ENCODE measurements at places on chromosomes 12 and 14.

DNA sequence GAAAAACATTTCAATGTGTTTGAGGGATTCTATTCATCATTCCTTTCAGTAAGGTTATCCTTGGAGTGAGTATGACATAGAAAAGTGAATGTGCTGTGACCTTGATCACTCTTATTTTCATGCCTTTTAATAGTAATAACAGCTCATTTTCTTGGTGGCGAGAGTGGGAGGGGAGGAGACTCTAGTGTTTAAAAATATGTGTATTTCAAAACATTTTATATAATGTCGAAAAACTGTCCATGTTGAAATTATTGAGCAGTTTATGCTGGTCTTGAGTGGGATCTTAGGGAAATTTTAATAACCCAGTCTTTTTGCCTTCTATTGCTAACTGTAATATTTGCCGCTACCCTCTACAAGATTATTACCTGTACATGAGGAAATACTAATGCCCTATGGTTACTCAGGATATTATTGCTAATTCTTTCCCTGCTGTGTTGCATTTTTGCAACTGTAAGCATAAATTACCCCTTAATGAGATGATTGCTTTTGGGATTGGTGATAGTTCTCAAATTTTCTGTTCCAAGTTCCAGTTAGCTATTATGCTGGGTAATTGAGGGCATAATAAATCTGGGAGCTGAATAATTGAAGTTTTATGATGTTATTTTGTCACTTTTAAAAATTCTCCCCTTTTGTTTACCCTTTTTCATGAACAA lies 21.9 kb downstream of the ATF7IP start:
- DNase-seq, result no peak

- DNase-seq, result no peak
These were observed 22.5 kb downstream of the EML1 start for GRCh38 chr14:99815696-99816095.

DNA sequence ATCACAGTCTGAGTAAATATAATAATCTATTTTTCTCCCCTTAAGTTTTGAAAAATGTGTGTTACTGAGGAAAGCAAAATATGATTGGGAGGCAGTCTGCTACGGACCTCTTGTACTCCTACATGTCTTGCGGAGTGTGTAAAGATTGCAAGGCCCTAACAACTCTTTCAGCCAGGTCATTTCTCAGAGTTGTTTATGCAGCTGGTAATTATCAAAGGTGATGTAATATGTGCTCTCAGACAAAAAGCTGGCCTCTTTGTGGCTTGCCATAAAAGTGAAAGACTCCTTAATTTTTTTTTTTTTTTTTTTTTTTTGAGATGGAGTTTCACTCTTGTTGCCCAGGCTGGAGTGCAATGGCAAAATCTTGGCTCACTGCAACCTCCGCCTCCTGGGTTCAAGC lies 40.5 kb upstream of the MON2 start:
- DNase-seq, result no peak

DNA sequence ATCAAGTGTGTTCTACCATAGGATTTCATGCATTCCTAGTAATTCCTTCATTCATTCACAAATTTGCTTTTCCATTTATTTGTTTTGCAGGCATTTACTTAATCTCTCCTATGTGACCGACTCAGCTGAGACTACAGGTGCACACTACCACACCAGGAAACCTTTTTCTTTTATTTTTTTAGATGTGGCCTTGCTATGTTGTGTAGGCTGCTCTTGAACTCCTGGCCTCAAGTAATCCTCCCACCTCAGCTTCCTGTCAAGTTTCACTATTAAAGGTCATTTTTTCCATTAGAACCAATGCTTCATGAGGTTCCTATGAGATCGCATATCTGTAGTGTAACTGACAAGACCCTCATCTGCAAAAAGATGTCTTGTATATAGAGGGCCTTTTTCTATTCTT lies 1218.7 kb downstream of the VRK1 start:
- DNase-seq, result no peak

GRCh38 chr12:77998236-77998786 lies 167.6 kb downstream of the NAV3 start:
- DNase-seq, result no peak

GRCh38 chr12:28602786-28603185 lies 412.5 kb downstream of the CCDC91 start:
- no peak for DNase-seq

- no peak for DNase-seq
These were observed 89.4 kb downstream of the NT5DC3 start for GRCh38 chr12:103751600-103751999.

DNA sequence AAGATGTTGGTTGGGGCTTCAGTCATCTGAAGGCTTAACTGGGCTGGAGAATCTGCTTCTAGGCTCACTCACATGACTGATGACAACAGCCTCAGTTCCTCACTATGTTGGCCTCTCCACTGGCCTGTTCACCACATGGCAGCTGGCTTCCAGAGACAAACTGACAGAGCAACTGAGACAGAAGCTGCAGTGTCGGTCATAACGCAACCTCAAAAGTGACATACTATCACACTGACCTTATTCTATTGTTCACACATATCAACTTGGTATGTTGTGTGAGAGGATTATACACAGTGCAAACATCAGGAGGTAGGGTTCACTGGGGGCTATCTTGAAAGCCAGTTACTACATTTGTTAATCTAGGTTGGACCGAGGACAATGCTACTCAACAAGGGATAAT lies 92.9 kb downstream of the PAWR start:
- DNase-seq, result no peak

DNA sequence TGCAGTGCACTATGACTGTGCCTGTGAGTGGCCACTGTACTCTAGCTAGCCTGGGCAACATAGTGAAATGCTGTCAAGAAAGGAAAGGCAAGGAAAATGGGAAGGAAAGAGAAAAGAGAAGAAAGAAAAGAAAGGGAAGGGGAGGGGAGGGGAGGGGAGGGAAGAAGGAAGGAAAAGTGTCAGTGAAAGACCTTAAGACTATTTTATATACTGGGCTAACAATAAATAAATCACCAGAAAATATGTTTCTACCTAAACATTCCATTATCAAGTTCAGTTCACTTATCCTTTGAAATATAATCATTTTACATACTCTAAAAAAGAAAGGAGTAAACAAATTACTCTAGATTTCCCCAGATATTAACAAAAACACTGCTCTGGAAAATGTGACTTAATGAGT lies 22.1 kb downstream of the COCH start:
- DNase-seq, result no peak

DNA sequence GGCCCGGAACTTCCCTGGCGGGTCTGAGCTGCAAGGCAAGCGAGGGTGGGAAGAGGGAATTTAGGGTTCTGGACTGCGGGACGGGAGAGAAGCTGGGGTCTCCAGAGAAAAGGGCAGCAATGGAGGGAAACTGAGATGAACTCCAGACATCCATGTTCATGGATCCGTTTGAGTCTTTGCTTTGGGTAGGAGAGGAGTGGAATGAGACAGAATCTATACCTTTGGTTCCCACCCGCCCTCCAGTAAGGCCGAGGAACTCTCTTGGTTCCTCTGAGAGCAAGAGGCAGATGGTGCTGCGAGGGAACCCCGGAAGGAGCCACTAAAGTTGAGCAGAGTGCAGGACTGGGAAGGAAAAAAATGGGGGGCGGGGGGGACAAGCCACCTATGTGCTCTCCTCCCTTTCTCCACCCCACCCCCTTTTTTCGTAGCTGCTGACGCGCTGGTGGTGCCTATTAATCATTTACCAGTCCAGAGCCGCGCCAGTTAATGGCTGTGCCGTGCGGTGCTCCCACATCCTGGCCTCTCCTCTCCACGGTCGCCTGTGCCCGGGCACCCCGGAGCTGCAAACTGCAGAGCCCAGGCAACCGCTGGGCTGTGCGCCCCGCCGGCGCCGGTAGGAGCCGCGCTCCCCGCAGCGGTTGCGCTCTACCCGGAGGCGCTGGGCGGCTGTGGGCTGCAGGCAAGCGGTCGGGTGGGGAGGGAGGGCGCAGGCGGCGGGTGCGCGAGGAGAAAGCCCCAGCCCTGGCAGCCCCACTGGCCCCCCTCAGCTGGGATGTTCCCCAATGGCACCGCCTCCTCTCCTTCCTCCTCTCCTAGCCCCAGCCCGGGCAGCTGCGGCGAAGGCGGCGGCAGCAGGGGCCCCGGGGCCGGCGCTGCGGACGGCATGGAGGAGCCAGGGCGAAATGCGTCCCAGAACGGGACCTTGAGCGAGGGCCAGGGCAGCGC lies 1.2 kb downstream of the SSTR1 start:
- DNase-seq, result no peak

DNA sequence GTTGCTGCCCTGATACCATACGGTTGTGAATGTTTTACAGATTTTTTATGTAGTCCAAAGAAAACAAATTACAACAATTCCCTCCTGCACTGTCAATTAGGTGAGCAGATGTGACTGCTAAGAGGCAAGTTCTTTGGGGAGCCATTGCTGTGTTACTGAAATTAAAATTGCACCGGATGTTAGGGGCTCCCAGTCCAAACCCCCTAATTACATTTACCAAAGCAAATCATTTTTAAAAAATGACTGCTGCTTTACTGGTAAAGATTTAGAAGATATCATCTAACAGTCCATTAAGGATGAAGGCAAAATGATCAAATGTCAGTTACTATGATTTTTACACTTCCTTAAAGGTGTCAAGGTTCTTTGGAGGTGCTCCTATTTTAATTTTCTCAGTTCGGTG lies 70.1 kb upstream of the CSRP2 start:
- no peak for DNase-seq
